ENCODE measurements at places on chromosomes 12 and 14.

GRCh38 chr14:66514213-66514612 lies 6.3 kb downstream of the GPHN start:
- DNase-seq = no peak

GRCh38 chr14:32208490-32208889 lies 5.4 kb upstream of the RNU6-8 start:
- no peak for DNase-seq

DNA sequence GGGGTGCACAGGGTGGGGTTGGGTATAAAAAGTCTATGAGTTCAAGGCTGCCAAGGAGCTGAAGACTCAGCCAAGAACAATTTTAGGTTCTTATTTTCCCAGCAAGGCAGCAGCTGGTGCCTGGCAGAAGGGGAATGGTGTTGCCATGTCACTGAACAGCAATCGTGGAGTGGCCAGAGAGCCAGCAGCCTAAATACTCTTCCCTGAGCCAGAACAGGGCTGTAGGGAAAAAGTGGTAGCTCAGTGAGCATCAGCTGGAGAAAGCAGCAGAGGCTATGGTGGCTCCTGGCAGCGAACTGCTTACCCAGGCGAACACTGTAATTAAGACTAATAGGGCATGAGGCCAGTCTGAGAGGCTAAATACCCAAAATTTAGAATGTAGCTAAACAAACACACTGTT lies 334.9 kb downstream of the RMST start:
- no peak for DNase-seq

- peak; percentile 83 for DNase-seq
These were observed 289.1 kb downstream of the CACNA1C start for GRCh38 chr12:2341871-2342270.

- peak; percentile 9 for DNase-seq
These were observed 1.3 kb downstream of the FBXO33 start for GRCh38 chr14:39430762-39431415.

GRCh38 chr12:27549236-27549800 lies 25.3 kb downstream of the PPFIBP1 start:
- peak; percentile 86 for DNase-seq

GRCh38 chr12:19244312-19244711 lies 114.8 kb downstream of the PLEKHA5 start:
- DNase-seq = no peak

- DNase-seq = no peak
These were observed 399.8 kb downstream of the RGS6 start for GRCh38 chr14:72332046-72332445.

- peak; percentile 15 for DNase-seq
These were observed 412.6 kb downstream of the MDGA2 start for GRCh38 chr14:47262801-47263200.

GRCh38 chr14:98952593-98953350 lies 319.2 kb downstream of the BCL11B start:
- peak; percentile 92 for DNase-seq

DNA sequence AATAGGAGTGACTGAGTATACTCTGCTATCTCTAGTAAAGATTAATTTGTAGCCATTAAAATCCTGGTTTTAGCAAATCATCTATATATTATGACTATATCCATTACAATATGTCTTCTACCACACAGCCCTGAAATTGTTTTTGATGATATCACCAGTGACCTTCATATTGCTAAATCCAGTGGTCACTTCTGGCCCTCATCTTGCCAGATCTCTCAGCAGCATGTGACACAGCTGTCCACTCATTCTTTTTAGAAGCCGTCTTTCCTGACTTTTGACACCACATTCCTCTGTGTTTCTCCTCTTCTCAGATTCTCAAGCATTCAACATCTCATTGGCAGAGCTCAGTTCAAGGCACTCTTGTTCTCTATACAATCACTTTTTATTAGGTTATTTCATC lies 54.9 kb downstream of the CPNE8 start:
- DNase-seq = no peak

DNA sequence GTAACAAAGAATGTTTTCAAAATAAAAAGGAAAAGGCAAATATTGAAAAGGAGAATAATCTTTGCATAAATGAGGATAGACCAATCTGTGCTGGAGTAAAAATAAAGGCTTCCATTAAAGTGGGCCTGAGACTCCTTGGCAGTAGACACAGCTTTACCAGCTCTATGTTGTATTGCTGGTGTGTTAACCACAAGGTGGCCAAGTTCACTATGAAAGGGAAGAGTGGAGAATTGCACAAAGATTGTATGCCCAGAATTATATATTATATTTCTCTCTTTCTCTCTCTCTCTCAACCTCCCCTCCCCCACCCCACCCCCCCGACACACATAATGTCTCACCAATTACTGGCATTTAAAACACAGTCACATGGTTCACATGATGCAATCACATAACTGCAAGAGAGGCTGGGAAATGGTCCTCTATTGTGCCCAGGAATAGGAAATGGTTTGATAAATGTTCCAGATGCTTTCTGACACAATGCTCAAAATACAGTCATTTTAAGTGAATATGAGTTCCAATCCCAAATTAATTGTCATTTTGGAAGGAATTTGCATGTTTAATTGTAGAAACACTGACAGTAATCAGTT lies 222.6 kb upstream of the SYT1 start:
- peak; percentile 1 for DNase-seq

GRCh38 chr12:50589650-50590435 lies 85.1 kb downstream of the DIP2B start:
- DNase-seq = peak; percentile 88

DNA sequence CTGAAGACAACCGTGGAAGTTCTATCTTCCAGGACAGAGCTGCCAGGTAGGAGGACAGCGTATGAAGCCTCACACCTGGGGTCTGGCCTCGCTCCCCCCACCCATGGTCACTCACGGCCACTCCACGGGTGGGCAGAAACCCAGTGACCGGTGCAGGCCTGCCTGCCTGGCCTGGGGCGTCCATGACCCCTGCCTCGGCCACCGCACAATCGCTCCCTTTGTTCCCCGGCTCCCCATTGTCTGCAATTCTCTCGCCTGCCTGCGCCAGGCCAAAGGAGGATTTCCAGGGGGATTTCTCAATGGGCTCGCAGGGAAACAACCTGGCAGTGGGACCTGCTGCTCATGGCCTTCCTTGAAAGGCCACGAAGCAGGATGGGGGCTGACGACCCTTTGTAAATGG lies 22.6 kb downstream of the CCDC85C start:
- no peak for DNase-seq

GRCh38 chr12:122871851-122872780 lies 23.8 kb downstream of the VPS37B start:
- peak; percentile 92 for DNase-seq

DNA sequence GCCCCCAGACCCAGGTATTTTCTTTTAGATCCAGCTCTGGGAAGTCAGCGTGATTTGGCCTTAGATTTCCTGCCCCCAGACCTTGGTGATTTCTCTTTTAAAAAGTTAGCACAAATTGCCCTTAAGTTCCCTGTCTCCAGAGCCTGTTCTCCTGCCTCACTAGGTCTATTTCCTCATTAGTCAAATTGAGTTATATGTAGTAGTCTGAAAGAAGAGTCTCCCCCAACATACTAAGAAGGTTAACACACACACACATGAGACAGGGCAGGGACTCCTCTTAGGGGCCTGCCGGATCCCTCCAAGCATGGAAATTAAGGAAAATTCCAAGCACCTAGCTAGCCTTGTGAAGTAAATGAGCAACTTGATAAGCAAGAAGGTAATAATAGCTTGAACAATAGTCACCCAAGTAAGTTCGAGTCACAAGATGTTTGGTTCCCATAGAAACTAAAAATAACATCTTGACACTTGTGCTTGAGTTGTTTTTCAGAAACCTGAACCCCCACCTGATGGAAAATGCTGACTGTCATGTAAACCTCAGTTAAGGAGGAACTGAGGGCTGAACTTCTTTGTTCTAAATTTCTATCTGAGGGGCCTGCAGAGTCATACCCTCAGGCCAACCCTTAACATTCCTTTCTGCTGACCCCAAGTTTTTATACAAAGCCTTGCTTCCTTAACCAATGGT lies 51.6 kb downstream of the CAND1 start:
- peak; percentile 5 for DNase-seq

DNA sequence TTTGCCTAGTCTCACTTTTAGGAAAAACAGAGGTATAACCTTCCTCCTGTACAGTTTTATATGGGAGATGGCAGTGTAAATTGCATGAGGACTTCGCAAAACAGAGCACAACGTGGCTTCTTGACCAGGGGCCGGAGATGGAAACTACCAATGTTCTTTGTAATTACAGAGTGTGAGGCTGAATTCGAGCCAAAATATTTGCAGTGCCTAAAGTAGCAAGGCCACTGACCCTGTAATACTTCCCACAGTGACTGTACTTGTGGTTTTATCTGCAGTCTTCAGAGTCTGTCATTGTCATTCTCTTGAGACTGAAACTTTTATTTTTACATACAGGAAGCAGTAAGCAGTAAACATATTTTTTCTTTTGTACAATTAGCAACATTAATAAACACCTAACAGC lies 98.9 kb downstream of the RERG start:
- DNase-seq = no peak

DNA sequence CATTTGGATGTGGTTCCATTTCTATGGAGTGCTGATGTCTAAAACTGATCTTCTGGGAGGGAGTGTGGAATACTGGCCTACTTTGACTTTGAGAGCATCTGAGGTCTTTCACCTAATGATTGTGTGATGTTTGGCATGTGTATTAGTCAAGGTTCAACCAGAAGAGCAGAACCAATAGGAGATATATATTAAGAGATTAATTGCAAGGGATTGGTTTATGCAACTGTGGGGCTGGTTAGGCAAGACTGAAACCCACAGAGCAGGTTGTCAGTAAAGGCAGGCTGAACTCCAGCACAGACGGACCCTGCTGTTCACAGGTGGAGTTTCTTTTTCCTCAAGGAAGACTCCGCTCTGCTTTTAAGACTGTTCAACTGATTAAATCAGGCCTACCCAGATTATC lies 11.6 kb downstream of the BMAL2 start:
- no peak for DNase-seq

GRCh38 chr12:575948-576614 lies 87.2 kb downstream of the NINJ2 start:
- peak; percentile 68 for DNase-seq

DNA sequence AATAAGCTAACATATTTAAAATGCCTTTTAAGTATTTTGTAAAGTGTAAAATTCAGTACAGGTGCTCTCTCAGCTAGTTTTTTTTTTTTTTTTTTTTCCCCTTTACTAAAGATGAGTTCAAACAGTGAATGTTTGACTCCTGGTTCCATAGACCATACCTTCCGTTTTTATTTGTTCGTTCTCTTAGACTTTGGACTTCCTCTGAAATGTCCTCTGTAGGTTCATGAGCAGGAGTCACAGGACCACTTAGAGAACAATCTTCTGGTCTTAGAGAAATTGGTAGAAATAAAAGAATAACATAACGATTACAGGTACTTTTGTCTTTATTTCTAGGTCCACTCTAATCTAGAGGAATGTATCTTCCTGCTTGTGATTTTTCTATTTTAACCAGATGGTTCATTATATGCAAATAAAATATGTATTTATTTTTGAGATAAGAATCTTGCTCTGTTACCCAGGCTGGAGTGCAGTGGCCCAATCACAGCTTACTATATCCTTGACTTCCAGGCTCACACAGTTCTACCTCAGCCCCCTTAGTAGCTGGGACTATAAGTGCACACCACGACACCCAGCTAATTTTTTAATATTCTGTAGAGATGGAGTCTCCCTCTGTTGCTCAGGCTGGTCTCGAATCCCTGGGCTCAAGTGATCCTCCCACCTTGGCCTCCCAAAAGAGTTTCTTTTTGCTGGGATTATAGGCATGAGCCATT lies 25.8 kb downstream of the STYX start:
- DNase-seq = no peak

- peak; percentile 13 for DNase-seq
These were observed 60.9 kb upstream of the OR4E1 start for GRCh38 chr14:21734457-21735074.

- no peak for DNase-seq
These were observed 23.9 kb downstream of the DIO3 start for GRCh38 chr14:101585211-101585610.

DNA sequence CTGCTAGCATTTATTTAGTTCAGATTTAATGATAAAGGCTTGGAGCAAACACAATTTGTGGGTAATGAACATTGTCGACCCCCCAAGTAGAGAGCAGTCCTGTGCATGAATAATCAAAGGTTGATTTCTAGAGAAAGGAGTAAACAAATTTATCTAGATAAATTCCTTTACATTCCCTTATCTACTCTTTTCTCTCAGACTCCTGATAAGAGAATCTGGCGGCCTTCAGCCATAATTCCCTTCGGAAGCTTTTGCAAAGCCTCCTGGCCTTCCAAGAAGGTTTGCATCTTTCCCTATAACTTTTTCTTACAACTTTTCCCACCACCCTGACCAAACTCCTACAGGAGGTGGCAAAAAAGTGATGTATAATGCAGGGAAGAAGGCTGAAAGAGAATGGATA lies 42.1 kb downstream of the TMTC3 start:
- no peak for DNase-seq

GRCh38 chr12:109264095-109264942 lies 44.8 kb downstream of the FOXN4 start:
- peak; percentile 48 for DNase-seq

GRCh38 chr14:100750762-100751699 lies 24.3 kb downstream of the DLK1 start:
- DNase-seq = no peak

DNA sequence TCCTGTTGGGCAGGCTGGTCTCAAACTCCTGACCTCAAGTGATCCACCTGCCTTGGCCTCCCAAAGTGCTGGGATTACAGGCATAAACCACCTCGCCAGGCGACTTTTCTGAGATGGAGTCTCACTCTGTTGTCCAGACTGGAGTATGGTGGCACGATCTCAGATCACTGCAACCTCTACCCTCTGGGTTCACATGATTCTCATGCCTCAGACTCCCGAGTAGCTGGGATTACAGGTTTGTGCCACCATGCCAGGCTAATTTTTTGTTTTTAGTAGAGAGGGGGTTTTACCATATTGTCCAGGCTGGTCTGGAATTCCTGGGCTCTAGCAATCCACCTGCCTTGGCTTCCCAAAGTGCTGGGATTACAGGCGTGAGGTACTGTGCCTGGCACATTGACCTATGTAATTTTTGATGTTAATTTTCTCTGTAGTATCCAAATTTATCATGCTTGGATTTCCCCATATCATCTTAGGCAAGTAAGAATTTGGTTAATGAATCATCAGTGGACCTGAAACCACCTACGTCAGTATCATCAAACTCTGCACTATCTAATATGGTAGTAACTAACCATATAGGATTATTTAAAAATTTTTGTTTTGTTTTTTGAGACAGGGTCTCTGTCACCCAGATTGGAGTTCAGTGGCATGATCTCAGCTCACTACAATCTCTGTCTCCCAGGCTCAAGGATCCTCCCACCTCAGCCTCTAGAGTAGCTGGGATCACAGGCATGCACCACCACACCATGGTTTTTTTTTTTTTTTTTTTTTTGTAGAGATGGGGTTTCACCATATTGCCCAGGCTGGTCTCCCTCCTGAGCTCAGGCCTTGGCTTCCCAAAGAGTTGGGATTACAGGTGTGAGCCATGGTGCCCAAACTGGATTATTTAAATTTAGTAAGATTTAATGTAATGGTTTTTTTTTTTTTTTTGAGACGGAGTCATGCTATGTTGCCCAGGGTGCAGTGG lies 11.9 kb upstream of the ATP5F1B start:
- no peak for DNase-seq

- peak; percentile 53 for DNase-seq
These were observed 60.7 kb upstream of the TBX3 start for GRCh38 chr12:114744691-114745090.

GRCh38 chr14:98890556-98891340 lies 381.2 kb downstream of the BCL11B start:
- no peak for DNase-seq
